Caco-2 (cell line): ENCODE measurements at places on chromosomes 12 and 14. TPM values are rescaled to one million over a fixed set of nuclear protein-coding genes. Genes with fewer than 3 reads are reported as not detected.

DNA sequence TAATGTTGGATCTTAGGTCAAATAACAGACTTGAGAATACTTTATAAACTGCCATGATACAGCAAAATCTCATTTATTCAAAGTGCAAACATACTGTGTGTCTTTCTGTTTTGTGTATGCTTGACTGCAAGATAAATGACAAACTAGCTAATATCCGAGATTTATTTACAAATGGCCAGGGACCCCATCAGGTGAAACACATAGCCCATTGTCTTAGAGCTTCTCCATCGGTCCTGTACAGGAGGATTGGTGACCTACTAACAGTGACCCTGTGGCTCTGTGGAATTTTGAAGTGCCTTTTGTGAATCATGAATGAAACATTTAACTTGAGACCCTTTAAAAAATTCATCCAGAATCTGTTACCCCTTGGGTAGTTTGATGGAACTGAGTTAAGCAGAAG lies 27.1 kb downstream of the SLC25A29 start:
- no peak for DNase-seq

DNA sequence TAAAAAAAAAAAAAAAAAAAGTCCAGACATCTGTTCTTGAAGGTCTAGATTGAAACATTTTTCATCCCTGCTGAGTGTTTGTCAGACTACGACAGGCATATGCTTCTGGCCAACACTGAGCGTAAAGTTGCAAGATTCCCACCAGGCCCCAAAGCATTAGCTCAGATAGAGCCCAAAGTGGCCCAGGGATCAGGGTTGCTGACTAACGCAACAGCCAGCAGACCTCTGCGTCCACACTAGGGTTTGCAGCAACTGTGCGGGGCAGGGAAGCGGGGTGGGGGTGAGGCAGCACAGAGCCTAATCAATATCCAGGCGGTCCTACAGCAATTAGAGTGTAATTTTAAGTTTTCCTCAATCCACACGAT lies 55.7 kb downstream of the SSH1 start:
- DNase-seq = no peak

- DNase-seq = no peak
These were observed 3.4 kb upstream of the TRAFD1 start for GRCh38 chr12:112121780-112122565.

The LYSET gene
- total RNA-seq = 17.3 and 17.4 TPM in 2 replicates

The ALDH1L2 gene
- 20.3 and 26.1 TPM in 2 replicates for total RNA-seq

The ARHGAP9 gene
- total RNA-seq = 0.75 and 1.8 TPM in 2 replicates

The NPAS3 gene
- total RNA-seq = not detected in 2 replicates

- DNase-seq = no peak
These were observed 57.9 kb upstream of the GPR68 start for GRCh38 chr14:91302391-91302790.

DNA sequence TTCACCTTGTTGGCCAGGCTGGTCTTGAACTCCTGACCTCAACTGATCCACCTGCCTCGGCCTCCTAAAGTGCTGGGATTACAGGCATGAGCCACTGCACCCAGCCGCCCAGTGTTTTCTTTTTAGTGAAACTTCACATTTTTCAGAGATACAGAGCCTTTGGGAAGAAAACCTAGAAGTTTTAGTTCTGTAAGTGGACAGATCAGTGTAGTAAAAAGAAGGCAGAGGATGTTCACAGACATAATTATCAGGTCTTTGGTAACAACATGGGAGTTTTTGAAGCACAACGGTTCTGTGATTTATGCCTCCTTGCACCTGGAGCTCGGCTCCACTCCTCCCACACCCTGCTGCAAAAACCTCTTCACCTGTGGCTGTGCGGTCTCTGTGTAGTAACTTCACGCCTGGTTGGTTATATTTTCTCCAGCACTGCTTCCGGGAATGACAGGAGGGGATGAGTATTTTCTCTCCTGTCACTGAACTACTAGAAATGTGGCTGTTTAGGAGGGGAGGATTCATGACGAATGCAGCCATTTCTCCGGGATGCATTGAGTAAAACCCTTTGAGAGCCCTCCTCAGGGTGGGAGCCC lies 67.0 kb downstream of the ARF6 start:
- DNase-seq = no peak

- DNase-seq = no peak
These were observed 2.6 kb downstream of the NPC2 start for GRCh38 chr14:74490486-74490885.

DNA sequence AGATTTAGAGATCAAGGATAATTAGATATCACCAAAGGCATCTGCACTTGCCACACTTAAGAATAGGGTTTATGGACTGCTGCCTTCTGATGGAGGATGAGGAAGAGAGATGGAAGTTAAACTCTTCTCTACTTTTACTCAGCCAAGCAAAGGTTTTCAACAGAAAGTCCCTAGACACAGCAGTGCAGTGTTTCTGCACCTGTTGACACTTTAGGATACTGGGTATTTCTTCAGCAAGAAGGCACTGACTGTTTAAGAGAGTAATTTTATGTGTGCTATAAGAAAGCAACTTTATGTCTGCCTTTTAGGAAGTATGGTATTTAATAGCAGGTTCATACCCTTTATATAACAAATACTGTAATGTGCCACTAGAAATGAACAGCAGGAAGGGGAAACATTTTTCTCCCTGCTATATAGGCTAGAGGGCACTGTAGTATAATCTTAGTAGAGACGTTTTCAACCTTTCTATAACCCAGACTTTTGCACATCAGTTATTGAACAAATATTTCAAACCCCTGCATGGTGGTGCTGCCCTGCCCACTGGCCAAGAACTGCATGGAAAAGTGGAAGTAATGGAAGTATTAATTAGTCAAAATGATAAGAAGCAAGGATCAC lies 225.0 kb upstream of the GRIP1 start:
- no peak for DNase-seq

The HOXC6 gene
- 10.2 and 12.1 TPM in 2 replicates for total RNA-seq

The DHRS2 gene
- 12.8 and 21.3 TPM in 2 replicates for total RNA-seq

GRCh38 chr12:39905152-39905551 lies 200.7 kb downstream of the SLC2A13 start:
- DNase-seq = no peak

- no peak for DNase-seq
These were observed 192.9 kb upstream of the OR4E1 start for GRCh38 chr14:21866479-21866878.

The CIT gene
- total RNA-seq = 55.9 and 62.3 TPM in 2 replicates

DNA sequence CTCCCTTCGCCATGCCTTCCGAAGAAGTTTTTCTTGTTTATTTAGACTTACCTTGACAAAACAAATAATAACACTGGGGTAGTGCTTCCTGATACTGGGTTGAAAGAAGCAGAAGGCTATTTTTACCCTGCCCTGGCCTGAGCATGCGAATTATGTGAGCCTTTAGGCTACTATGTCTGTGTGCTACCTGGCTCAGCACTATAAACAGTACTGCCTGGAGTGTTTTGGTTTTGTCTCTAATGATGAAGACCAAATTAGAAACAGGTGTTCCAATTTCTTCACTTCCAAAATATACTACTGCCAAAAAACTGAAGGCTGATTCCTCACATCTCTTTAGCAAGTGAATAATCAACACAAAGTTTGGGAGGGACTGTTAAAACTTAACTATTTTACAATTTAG lies 7.6 kb upstream of the OVCH1 start:
- DNase-seq = no peak

The CCDC197 gene
- not detected in 2 replicates for total RNA-seq

GRCh38 chr12:105287408-105287807 lies 43.1 kb upstream of the C12orf75 start:
- DNase-seq = no peak

- DNase-seq = peak; percentile 24
These were observed 267.3 kb downstream of the SNAPC1 start for GRCh38 chr14:62029569-62029924.

DNA sequence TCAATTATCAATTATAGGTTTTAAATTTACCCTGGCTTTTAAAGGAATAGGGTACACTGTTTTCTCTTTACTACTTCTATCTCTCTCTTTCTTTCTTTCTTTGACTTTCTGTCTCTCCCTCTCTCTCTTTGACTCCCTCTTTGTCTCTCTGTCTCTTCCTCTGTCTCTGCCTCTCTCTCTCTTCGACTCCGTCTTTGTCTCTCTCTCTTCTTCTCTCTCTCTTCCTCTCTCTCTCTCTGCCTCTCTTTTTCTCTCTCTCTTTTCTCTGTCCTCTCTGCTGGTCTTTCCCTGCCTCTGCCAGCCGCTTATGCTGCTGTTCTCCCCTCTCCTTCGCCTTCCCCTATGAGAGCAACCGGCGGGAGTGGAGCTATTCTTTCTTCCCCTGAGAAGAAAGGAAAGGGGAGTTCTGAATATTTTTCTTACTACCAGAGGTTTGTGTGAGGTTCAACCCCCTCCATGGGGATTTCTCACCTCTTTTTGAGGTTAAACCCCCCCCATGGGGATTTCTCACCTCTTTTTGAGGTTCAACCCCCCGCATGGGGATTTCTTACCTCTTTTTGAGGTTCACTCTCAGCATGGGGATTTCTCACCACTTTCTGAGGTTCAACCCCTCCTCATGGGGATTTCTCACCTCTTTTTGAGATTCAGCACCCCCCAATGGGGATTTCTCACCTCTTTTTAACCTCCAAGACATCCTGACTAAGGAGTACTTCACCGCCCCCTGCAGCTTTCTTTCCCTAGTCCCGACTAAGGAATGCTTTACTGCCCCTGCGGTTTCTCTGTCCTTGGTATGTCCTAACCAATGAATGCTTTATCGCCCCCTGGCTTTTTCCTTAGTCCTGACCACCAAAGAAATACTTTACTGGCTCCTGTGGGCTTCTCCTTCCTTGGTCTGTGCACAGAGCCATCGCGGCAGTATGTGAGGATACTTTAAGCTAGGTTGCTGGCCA lies 27.4 kb upstream of the DDHD1 start:
- peak; percentile 39 for DNase-seq

GRCh38 chr14:74945261-74945851 lies 10.0 kb downstream of the PGF start:
- DNase-seq = no peak

The PFKM gene
- 96.8 and 108 TPM in 2 replicates for total RNA-seq

DNA sequence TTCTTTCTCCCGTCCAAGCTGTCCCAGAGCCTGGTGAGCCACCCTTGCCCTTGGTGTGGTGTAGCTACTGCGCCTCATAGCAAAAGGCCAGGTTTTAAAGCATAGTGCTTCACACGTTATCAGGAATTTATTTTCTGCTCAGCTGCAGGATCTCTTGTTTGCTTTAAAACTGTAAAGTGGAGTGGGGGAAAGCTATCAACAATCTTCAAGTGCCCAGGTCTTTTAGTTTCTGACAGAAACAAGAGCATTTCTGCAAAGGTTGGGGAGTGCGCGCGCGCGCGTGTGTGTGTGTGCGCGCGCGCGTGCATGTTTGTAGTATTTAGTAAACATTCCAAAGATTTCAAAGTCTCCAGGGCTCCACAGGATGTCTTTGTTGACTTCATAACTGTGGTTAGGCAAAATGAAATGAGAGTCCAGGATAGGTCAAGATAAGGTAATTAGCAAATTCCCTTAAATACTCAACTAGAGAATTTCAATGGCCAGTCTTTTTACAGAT lies 45.5 kb downstream of the EML1 start:
- DNase-seq = no peak

The PLCZ1 gene
- not detected in 2 replicates for total RNA-seq

DNA sequence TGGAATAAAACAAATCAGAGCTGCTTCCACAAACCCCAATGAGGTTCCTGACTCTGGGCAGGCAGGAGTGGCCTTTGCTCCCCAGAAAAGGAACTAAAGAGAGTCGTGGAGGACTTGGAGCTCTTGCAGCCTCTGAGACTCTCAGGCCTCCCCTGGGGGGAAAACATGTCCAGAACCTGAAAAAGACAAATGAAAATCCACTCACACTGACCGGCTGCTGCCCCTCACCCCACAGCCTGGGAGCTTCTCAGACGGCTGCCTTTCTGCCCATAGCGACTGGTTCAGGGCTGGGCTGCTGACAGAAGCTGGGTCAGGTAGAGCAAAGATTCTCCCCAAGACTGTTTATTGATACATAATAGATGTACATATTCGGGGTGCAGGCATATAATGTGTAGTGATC lies 356.0 kb downstream of the ADGRD1 start:
- DNase-seq = no peak

DNA sequence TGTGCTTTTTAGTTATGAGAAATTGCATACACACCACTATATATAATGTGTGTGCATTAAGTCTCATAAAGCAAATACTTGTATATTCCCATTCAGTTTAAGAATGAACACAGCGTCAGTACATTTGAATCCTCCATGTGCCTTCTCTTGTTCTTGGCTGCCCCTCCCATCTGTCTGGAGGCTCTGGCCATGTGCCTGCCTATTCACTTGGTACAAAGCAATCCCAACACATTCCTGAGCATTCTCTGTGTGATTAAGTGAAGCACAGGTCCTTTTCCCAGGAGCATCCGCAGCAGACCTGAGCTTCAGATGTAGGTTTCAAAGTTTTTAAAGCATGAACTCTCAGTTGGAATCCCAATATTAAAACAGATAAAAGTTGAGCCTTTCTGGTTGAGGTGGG lies 58.7 kb downstream of the POLR3B start:
- no peak for DNase-seq

- DNase-seq = no peak
These were observed 100.9 kb downstream of the NCOR2 start for GRCh38 chr12:124466216-124467128.

GRCh38 chr14:35375558-35376025 lies 29.0 kb downstream of the NFKBIA start:
- no peak for DNase-seq

The NFE2 gene
- 5.7 and 6.2 TPM in 2 replicates for total RNA-seq

DNA sequence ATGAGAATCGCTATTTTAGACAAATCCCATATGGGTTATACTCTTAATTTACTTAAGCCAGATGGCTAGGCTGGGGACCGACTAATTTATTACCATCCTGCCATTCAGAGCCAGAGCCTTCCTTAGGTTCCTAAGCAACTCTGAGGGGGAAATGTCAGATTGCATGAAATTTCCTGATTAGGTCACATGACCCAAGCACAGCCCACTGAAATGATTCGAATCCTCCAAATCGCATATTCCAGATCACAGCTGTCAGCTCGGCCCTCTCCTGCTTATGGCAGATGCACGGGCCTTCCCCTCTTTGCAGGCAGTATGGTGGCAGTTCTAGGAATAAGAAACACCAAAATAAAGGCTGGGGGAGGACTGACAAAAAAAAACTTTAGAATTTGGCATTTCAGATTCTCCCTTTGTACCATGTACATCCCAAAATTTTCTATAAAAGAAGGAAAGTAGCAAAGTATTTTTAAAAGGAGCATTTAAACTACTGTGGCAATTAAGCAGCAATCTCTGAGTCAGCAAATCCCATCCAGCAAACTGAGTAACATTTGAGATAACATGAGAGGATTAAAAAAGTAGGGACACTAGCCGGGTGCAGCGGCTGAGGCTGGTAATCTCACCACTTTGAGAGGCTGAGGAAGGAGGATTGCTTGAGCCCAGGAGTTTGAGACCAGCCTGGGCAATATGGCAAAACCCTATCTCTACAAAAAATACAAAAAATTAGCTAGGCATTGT lies 30.5 kb upstream of the NUDT4 start:
- no peak for DNase-seq

The KCNA5 gene
- total RNA-seq = not detected in 2 replicates

The RTRAF gene
- 217 and 223 TPM in 2 replicates for total RNA-seq

The DNAH10 gene
- 0.16 and 0.45 TPM in 2 replicates for total RNA-seq

The NYNRIN gene
- 5.9 and 6.1 TPM in 2 replicates for total RNA-seq

- DNase-seq = no peak
These were observed 12.9 kb downstream of the LRIG3 start for GRCh38 chr12:58907391-58907790.

GRCh38 chr12:24661657-24662096 lies 287.2 kb downstream of the BCAT1 start:
- no peak for DNase-seq
